Liver (tissue), 10 donors: ENCODE measurements at places on chromosomes 16 and 17.
A peak's percentile ranks its signal among the peaks of the same experiment; 100 is the strongest.

GRCh38 chr16:31344712-31345111 is 10.3 kb upstream of the ITGAX start:
- DNase-seq, result no peak

DNA sequence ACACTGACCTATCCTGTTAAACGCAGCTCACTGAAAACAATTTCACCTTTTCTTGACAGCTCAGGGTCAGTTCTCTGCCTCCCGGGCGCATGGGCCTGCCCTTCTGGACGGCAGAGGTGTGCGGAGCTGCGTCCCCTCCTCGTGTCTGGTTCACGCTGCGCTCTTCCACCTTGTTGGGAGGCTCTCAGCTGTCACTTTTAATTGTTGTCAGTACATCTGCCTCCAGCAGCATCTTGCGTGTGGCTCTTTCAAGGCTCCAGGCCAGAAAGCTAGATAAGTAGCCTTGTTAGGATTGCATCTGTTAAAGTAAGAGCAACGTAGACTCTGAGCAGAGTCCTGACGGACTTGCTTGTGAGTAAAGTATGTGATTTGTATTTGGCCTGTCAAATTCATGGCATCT is 59.4 kb downstream of the MGAT5B start:
- no peak for DNase-seq

- DNase-seq, result no peak
Observed at GRCh38 chr16:68860978-68861892, 17.9 kb downstream of the TANGO6 start.

DNA sequence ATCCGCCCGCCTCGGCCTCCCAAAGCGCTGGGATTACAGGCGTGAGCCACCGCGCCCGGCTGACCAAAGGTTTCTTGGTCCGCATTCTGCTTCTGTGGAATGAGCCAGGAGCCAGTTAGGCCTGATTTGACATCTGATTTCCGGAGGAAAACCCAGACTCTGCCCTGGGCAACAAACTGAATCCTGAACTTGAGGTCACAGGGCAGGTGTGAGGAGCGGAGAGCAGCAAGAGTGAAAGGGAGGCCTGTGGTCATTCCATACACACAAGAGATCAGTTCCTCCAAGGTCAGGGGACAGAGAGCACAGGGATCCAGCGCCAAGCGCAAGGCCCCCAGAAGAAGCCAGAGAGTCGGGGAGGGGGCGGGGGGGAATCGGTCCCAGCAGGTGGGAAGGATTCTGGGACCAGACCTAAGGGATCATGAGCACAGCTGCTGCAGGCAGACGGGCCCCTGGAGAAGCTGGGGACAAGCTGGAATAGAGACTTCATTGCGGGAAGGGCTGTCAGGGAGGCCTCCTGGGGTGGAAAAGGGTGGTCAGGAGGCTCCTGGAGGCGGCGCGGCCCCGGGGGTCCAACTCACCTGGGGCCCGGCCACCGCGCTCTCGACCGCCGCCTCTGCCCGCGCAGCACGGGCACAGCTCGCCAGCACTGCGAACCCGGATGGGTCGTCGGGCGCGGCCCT is 436 bp downstream of the SHPK start:
- peak; percentile 50 for DNase-seq

DNA sequence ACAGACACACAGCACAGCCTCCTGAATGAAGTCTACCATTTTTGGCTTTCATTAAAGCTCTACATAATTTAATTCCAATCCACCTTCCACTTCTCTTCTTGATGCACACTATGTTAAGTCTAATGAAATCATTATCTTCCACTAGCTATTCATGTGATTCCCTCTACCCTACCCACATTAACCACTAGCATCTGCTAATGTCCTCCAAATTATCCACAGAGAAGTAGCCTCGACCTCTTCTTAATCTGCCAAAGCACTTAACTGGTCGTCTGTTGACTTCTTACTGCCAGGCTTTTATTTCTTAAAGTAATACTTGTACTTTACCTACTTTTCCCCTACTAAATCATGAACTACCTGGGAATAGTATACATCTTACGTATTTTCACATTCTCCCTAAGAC is 91.8 kb downstream of the NCOR1 start:
- no peak for DNase-seq

DNA sequence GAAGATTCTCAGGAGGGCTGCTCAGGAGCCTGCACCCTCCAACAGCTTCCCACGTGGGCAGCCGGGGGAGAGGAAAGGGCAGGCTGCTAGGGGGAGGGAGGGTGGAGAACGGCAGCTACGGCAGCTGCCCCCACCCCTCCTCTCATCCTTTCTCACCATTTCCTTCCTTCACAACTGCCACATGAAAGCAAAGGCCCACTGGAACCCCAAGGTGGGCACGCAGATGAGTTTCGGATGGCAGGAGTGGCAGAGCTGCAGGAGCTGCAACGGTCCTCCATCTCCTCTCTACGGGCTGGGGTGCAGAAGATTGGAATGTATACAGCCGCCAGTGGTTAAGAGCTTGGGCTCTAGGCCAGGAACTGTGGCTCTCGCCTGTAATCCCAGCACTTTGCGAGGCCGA is 77.7 kb downstream of the GAS7 start:
- no peak for DNase-seq

- no peak for DNase-seq
Observed at GRCh38 chr17:7233701-7234082, 625 bp downstream of the DVL2 start.

DNA sequence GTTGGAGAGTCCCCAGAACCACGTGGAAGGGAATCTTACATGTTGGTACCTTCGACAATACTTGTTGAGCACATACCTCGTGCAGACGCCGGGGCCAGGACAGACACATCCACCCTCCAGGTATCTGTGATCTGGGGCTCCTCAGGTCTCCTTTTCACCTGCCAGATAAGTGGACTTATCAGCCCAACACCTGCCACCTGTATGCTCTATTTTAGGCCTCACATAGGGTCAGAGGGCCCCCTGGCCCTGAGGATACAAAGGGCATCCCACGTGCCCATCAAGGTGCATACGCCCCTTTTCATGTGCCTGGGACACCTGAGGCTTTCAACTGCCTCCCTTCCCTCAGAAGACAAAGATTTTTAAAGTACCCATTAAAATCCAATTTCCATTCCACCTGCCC is 212.7 kb downstream of the MRTFB start:
- no peak for DNase-seq

GRCh38 chr17:42403150-42403549 is 14.9 kb upstream of the STAT3 start:
- peak; percentile 46 for DNase-seq
